Activated CD4-positive, alpha-beta T cell treated with anti-CD3 and anti-CD28 coated beads, Interleukin-2, amount 50 U/mL, for 24 hours (primary cell): ENCODE measurements at places on chromosomes 3 and 15.

DNA sequence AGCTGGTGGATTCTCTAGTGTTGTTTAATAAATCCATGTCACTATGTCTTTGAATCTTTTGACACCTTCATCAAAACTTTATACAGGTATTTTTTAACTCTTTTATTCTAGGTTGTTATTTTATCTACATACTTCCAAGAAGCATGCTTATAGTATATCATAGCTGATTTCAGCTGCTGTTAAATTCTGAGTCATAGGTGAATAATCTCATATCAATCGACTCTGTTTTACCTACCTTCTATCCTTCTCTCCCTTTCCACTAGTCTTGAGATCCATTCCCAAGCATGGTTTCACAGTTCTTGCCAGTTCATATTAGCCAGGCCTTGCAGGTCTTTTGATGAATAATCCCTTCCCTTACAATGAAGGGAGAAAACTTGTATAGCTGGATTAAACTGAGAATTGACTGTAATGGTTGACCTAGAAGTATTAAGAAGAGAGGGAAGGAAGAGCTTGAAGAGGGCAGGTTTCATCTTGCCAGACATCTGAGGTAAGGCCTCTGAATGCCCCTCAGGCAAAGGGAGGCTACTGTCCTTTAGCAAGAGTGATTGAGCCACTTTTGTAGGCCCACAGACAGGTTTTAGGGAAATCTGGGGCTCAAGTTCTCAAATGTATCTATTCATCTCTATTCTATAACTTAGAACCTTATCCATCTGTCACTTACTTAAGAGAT is 146.4 kb downstream of the EPHA6 start:
- no peak for DNase-seq

GRCh38 chr15:61038387-61038786 is 190.7 kb downstream of the RORA start:
- DNase-seq, result no peak

GRCh38 chr15:70257573-70258248 is 160.0 kb upstream of the TLE3 start:
- DNase-seq, result no peak

DNA sequence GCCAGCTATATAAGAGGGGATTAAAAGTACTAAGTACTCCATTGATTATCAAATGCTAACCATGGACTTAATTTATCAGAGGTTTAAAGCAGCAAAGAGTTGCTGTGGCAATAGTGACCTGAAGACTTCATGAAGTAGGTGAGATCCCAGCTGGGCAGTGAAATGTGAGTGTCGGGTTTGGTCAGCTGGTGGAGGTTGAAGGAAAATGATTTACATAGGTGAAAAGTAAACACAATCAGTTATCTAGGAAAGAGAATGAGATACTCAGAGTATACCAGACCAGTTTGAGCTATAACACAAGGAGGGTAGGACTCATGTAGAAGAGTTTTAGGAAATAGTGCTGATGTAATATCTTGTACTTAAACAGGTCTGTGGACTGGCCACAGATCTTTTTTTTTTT is 16.5 kb upstream of the FBXO22 start:
- DNase-seq, result no peak

DNA sequence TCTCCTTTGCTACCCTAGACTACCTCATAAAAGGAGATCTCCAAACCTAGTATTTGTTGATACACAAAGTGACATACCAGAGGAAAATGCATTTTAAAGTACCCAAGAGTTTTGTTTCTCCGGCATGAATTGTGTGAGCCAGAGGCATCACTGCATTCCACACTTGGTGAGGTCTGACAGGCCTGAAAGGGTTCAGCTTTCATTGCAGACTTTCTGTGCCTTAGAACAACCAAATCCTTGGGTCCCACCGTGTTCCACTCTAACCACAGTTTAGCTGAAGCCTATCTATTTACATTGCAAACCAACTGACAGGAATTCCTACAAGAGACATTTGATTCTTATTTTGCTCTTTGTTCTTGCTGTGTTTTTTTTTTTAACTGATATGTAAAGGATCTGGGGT is 21.0 kb upstream of the EID1 start:
- no peak for DNase-seq

- no peak for DNase-seq
These were observed 43.7 kb downstream of the CASR start for GRCh38 chr3:122227036-122227781.

GRCh38 chr3:52712291-52713212 is 6.6 kb downstream of the SPCS1 start:
- DNase-seq, result no peak

DNA sequence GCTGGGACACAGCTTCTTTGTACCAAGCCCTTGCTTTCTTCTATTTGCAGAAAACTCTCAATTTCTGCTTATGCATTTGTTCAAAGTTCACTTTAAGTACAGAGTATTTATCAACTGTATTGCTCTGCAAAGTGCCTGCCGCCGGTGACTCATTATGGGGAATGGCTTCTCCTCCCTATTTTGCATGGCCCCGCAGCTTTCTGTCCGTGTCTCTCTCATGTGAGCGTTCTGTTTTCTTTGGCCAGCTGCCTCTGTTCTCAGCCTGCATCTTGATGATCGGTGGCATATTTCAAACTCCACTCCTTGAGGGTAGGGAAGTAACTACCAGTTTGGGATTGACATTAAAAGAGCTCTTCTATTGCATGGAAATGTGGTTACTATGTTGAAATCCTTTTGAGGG is 28.6 kb upstream of the ST8SIA2 start:
- DNase-seq, result no peak

- DNase-seq, result no peak
These were observed 11.9 kb upstream of the ALPK3 start for GRCh38 chr15:84805221-84805620.
